Globus pallidus (tissue), 1 donor: ENCODE measurements at places on chromosomes 7 and 10.

DNA sequence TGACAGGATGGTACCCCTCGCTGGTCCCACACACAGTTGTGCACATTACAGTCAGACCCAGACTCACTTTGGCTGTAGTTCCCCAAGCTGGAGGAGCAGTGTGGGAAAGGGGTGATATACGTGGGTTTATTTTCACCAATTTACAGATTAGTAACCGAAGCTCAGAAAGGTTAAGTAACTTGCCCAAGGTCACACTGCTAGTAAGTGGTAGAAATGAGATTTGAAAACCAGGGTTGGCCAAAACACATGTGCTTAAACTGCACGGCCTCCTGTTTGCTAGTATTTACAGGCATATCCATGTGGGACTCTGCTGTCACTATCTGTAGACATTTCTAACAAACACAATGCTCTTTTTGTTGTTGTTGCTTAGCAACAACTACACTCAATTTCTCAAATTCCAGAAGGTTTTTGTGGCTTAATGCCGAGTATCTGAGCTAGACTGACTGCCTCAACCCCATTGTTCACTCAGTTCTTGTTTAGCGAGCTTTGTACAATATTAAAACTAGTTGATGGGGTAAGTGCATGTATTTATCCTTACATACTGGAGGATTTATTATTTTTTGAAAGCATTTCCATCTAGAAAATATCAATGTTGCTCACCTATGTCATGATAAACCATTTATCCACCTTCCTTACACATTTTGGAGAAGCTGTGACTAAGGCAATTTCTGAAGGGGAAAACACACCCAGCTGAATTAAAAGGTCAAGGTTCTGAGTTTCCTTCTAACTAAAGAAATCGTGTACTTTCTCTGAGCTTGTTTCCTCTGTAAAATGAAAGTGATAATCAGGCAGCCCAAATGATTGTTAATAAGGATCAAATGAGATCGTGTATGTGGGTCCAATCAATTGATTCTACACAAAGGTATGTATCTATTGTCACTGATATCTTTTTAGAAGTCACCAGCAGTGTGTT lies 5.3 kb upstream of the TMEM139 start:
- DNase-seq = peak; percentile 94

DNA sequence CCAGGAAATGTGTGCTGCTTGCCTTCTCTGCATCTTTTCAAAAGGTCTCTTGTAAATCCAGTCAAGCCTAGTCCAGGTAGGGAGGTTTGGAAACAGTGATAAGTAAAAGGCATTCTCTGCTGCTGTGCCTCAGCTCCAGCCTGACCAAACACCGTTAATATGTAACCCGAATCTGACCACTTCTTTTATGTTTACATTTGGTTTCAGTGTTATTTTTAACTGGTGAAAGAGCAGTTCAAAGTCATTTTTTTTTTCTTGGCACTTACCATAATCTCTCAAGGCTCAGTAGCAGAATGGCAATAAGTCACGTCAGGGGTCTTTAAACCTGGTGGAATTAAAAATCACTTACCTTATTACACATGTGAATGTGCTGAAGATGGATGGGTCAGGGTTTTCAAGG lies 216.8 kb downstream of the PTEN start:
- no peak for DNase-seq

- no peak for DNase-seq
Observed at GRCh38 chr7:149827089-149827981, 10.8 kb upstream of the ZNF862 start.

- DNase-seq = no peak
Observed at GRCh38 chr7:157004521-157005455, 5.7 kb downstream of the MNX1 start.
